Aorta (tissue), 5 donors: ENCODE measurements at places on chromosomes 12 and 14. TPM values are rescaled to one million over a fixed set of nuclear protein-coding genes. Genes with fewer than 3 reads are reported as not detected.

Gene TAS2R31
- 9.1 TPM for total RNA-seq

Gene FAM181A
- not detected for total RNA-seq

Gene TNS2
- total RNA-seq: 198 TPM

Gene POP5
- 18.2 TPM for total RNA-seq

Gene SOAT2
- total RNA-seq: 1.2 TPM

Gene RHOF
- total RNA-seq: 5.6 TPM

Gene NOXRED1
- 0.32 TPM for total RNA-seq

Gene DBX2
- 0.27 TPM for total RNA-seq

Gene GYS2
- total RNA-seq: 0.15 TPM

Gene PARP11
- 11.9 TPM for total RNA-seq

Gene AVPR1A
- 6.0 TPM for total RNA-seq

Gene TAS2R7
- total RNA-seq: not detected

Gene NFE2
- total RNA-seq: 3.3 TPM

Gene MGAT4C
- total RNA-seq: 1.0 TPM

Gene C12orf54
- total RNA-seq: 0.65 TPM

Gene CMAS
- total RNA-seq: 39.5 TPM

Gene EFS
- total RNA-seq: 24.5 TPM

Gene FAM90A1
- total RNA-seq: 0.32 TPM

Gene GPRC5A
- total RNA-seq: 86.0 TPM

Gene CLEC1B
- total RNA-seq: not detected

Gene ISM2
- not detected for total RNA-seq

Gene TMEM132C
- total RNA-seq: 0.78 TPM

Gene DDX51
- 14.9 TPM for total RNA-seq

Gene ACRBP
- 1.8 TPM for total RNA-seq

Gene STAC3
- total RNA-seq: 3.2 TPM
